ENCODE measurements at places on chromosomes 1 and 21. TPM values are rescaled to one million over a fixed set of nuclear protein-coding genes. Genes with fewer than 3 reads are reported as not detected.

KAZN gene
- 33.5 TPM for total RNA-seq

RGS7 gene
- total RNA-seq = not detected

DNA sequence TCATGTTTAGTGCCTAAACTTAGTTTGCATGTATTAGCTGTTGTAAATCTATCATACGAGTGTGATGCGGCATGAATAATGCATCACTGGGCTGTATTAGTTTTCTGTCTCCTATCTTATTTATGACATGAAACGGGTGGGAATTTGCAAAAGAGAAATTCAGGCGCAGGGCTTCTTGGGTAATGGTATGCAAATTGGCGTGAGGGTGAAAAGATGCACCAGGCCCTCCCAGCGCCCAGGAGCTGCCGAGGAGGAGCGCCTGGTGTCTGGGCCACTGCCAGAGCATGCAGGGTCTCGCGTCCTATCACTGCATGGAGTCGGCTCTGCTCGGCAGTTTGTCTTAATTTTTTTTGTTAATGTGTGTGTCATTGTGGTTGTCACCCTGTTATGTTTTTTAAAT is 82.9 kb upstream of the ACTL8 start:
- DNase-seq = no peak
- peaks cover 2% of the 10 kb centered on the region for H3K36me3 ChIP-seq
- no peaks in the 10 kb centered on the region for H3K4me1 ChIP-seq
- no peak overlapping the region for H3K4me3 ChIP-seq
- H3K27me3 ChIP-seq = no peaks in the 10 kb centered on the region

DNA sequence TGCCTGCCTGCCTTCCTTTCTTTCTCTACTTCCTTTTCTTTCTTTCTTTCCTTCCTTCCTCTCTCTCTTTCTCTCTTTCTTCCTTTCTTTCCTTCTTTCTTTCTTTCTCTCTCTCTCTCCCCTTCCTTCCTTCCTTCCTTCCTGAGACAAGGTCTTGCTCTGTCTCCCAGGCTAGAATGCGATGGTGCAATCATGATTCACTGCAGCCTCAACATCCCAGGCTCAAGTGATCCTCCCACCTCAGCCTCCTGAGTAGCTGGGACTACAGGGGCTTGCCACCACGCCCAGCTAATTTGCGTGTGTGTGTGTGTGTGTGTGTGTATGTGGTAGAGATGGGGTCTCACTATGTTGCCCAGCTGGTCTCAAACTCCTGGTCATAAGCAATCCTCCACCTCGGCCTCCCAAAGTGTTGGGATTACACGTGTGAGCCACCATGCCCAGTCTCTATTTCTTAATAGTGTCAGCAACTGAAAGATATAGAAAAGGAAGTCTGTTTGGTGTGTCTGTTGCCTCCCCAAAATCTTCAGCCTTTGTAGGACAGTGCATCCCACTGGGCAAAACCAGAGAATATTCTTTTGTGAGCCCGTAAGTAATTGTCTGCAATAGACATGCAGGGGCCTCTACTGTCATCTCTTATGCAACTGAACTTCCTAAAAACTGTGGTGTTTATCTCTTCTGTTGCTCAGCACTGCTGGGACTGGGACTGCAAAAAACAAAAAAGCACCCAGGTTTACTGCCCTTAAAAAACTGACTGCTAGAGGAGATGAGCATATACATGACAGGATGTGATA is 20.9 kb upstream of the RAB4A start:
- no peak overlapping the region for H3K27ac ChIP-seq
- no peak overlapping the region for H3K4me3 ChIP-seq
- H3K27me3 ChIP-seq = no peaks in the 10 kb centered on the region
- no peak for DNase-seq

- H3K4me1 ChIP-seq = peaks cover 60% of the 10 kb centered on the region
- H3K27me3 ChIP-seq = no peaks in the 10 kb centered on the region
- no peak for DNase-seq
Observed at GRCh38 chr1:207833381-207833780, 77.5 kb downstream of the CD34 start.

- no peak overlapping the region for H3K4me3 ChIP-seq
- H3K27me3 ChIP-seq = no peaks in the 10 kb centered on the region
- no peak for DNase-seq
- H3K4me1 ChIP-seq = peaks cover 7% of the 10 kb centered on the region
- no peak overlapping the region for H3K27ac ChIP-seq
Observed at GRCh38 chr21:25907573-25908275, 173.0 kb downstream of the GABPA start.

All from upper lobe of right lung (tissue), 1 donor.